ENCODE measurements at places on chromosomes 1 and 21.

- DNase-seq = no peak
Observed at GRCh38 chr1:217004776-217005436, 281.7 kb upstream of the ESRRG start.

DNA sequence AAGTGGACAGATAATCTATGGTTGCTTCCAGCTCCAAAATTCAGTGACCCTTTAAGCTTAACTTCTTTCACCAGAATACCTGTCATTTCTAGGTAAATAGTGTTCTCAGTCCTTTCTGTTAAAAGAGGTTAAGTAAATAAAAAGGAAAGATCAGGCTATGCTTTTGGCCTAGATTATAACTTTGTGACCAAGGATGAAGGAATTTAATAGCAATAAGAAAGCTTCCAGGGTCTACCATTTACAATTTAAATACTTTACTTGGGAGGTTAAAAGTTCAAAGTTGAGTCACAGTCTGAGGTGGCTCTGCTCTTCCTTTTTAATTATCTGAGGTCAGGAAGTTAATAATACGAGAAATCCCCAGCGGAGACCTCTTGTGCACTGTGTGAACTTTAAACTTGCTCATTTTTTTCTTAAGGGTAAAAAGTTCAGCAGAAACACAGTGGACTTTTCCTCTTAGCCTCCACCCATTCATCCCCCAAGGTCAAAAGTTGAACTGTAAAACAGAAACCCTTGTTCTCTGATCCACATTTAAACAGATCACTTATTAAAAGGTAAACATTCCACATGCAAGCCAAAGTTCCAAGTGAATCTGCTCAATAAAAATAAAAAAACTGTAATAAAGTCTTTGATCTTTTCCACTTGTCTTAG lies 187.1 kb downstream of the NRIP1 start:
- DNase-seq = no peak

GRCh38 chr1:38037221-38037939 lies 9.2 kb downstream of the POU3F1 start:
- DNase-seq = no peak

DNA sequence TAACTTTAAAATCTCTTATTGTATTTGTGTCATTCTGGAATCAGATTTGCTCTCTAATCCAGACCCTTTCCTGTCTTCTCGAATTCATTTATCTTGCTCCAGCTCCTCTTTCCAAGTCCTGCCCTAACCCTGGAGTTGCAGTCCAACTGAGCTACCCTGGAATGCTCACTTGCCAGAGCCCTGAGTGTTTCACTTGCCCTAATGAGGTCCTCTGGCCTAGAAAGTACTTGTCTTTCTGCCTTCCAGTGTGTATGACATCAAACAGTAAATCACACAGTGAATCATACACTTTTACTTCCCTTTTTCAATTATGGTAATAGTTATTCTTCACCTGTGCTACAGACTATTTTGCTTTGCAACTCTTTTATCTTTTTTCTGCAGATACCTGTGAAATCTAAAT lies 96.9 kb downstream of the NEK7 start:
- no peak for DNase-seq

DNA sequence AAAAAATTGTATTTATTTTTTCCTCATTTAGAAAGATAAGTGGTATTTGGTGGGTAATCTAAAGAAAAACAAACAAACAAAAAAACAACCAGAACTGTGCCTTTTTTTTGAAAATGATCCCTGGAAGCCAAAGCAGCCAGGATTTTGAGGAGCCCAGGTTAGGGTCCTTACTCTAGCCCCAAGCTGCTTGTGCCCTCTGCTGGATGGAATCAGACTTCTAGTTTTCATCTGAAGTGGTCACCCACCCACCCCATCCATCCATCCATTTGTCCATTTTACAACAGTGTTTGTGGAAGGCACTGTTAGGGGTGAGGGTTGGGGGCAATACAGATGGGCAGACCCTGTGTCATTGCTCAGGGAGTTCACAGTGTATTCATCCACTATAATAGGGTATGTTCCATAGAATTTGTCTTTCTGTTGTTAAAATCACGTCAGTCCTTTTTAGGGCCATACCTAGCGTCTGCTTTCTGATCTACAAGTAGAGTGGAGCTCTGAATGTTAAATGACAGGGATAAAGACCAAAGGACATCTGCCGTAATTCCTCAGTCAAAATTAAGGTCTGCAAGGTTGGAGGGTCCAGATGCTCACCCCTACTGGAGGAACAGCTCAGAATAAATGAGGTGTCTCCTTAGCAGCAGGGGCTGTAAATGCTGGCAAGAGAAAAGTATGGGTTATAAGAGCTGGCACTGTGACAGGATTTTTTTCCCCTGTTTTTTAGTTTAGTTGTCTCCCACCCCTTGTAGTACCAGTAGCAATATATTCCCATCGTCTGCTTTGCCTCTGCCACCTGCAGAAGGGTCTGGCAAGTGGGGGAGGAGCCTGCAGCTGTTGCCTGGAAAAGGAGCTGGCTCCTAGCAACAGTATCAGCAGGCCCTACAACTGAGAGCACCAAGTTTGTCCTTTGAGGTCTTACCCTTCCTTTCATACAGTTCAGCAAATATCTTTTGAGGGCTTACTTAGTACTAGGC lies 3.2 kb downstream of the LRRC42 start:
- no peak for DNase-seq

Data from putamen (tissue), 1 donor.